ENCODE measurements at places on chromosomes 2 and 18.
A peak's percentile ranks its signal among the peaks of the same experiment; 100 is the strongest.

- DNase-seq = no peak
Observed at GRCh38 chr2:209526561-209526960, 102.7 kb downstream of the MAP2 start.

DNA sequence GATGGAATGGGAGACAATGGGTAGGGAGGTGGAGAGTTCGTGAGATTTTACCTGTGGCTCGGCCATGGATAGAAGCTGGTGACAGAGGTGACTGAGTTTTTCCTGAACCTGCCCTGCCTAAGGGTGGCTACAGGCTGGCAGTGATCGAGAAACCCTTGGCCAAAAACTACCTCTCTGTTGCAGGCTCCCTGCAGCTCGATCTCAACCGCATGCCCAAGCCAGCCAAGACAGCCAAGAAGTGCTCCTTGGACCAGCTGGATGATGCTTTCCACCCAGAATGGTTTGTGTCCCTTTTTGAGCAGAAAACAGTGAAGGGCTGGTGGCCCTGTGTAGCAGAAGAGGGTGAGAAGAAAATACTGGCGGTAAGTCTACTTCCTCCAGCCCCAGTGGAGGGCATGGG lies 225.5 kb downstream of the DYSF start:
- no peak for DNase-seq

DNA sequence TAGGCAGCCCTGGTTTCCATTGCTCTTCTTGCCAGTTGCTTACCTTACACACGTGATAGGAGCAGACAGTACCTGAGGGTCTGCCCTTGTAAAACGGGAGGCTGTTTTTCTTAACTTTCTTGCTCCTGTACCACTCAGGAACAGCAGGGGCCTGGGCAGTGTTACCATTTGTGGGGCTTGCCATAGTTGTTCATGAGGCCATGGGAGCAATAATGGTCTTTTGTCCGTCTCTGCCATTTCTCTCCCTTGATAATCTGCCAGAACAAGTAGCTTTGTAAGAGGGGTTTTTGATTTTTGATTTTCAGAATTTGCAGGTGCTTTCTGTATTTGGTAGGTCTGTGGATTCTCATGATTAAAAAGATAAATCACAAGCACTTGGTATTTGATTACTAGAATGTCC lies 259.0 kb downstream of the PHLPP1 start:
- no peak for DNase-seq

DNA sequence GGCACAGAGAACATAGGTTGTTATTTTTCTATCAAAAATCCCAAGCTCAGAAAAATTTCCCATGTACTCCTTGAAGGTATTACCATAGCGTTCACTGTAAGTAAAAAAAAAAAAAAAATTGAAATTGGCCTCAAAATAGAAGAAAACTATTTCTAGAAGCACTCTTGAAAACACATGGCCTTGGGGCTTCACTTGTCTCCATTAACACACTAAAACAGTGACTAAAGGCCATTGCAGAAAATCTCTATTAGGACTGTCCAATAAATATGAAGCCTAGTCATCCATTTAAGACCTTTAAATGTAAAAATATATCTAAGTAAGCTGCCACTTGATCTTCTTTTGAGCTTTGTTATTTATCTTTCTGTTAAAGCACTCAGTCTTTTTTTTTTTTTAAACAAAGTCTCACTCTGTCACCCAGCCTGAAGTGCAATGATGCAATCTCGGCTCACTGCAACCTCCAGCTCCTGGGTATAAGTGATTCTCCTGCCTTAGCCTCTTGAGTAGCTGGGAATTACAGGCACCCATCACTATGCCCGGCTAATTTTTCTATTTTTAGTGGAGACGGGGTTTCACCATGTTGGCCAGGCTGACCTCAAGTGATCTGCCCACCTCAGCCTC lies 35.8 kb downstream of the CCDC68 start:
- no peak for DNase-seq

GRCh38 chr2:111235192-111236015 lies 114.7 kb downstream of the BCL2L11 start:
- DNase-seq = no peak

GRCh38 chr2:174892546-174892945 lies 112.6 kb downstream of the CHN1 start:
- DNase-seq = no peak

- no peak for DNase-seq
Observed at GRCh38 chr2:234374150-234374508, 122.8 kb downstream of the ARL4C start.

- DNase-seq = no peak
Observed at GRCh38 chr2:220499225-220499624, 871.8 kb downstream of the SLC4A3 start.

- DNase-seq = no peak
Observed at GRCh38 chr2:75833386-75833785, 122.7 kb upstream of the GCFC2 start.

- no peak for DNase-seq
Observed at GRCh38 chr18:58898010-58898799, 33.5 kb downstream of the ZNF532 start.

- DNase-seq = peak; percentile 12
Observed at GRCh38 chr2:237662671-237663093, 35.3 kb downstream of the LRRFIP1 start.

GRCh38 chr2:39664232-39664887 lies 1.4 kb upstream of the TMEM178A start:
- no peak for DNase-seq

- DNase-seq = no peak
Observed at GRCh38 chr18:68034296-68034695, 517.8 kb upstream of the DSEL start.

- DNase-seq = no peak
Observed at GRCh38 chr2:237593596-237594320, 3.2 kb upstream of the RAB17 start.

GRCh38 chr2:192960945-192961344 lies 766.2 kb upstream of the TMEFF2 start:
- no peak for DNase-seq

DNA sequence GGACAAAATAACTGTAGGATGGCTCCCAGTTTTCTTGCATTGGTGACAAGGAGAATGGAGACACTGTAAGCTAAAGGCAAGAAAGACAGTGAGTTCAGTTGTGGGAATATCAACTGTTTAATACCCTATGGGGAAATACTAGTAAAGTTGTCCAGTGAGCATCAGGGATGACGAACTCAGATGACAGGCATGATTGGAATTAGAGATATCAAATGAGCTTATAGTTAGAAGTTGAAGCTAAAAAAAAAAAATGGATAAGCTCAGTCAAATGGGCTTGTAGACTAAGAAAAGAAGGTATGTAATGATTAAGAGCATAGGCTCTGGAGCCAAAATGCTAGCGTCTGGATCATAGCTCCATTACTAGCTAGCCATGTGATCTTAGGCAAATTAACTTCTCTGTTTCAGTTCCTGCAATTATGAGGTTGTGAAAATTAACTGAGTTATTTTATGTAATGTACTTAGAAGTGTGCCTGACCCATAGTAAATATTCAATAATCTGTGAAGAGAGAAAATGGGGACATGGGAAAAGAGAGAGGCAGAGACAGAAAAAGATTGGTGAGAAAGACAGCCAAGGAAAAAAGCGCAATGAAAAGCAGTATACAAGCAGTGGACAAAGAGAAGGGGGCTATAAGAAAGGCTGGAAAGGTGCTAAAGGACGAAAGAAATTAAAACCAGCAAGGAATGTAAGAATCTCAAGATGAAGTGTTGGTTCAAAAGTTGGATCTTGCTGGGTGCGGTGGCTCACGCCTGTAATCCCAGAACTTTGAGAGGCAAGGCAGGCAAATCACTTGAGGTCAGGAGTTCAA lies 95.7 kb upstream of the SLC39A10 start:
- no peak for DNase-seq

GRCh38 chr2:38788306-38788705 lies 10.3 kb downstream of the GEMIN6 start:
- DNase-seq = no peak

DNA sequence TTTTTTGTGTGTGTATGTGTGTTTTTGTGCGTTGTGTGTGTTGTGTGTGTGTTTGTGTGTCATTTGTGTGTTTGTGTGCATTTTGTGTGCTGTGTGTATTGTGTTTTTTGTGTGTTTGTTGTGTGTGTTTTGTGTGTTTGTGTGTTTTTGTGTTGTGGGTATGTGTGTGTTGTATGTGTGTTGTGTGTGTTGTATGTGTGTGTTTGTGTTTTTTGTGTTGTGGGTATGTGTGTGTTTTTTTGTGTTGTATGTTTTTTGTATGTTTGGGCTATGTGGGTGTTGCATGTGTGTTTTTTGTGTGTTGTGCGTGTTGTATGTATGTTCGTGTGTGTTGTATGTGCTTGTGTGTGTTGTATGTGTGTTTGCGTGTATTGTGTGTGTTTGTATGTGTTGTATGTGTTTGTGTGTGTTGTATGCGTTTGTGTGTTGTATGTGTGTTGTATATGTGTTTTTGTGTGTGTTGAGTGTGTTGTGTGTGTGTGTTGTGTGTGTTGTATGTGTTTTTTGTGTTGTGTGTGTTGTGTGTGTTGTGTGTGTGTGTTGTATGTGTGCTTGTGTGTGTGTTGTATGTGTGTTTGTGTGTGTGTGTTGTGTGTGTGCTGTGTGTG lies 275.3 kb downstream of the HRH4 start:
- DNase-seq = no peak

DNA sequence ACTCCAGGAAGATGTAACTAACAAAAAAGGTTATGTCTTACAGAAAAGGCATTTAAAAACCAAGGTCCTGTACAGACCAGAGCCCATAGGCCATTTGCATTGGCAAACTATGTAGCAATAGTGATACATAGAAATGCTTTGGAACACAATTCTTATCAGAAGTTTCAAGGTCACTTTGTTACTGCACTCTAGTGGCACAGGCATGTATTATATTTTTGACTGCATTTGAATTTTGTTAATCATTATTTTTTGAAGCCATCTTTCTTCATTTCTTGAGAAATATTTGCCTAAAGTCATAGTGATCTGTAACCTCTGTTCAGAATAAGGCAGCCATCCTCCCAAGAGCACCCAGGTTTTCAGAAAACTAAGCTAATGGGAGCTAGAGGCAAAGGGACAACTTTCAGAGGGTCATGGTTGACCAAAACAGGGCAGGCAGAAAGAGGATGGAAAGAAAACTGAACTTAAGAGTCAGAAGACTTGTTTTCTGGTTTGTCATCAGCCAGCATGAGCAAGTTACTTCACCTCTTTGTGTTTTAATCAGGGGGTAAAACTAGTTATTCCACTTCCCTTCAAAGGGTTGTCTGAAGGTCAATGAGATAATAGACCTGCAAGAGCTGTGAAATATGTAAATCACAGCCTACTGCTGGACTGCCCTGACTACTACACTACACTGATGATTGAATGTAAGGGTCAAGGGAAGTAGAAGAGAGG lies 41.5 kb downstream of the SLC38A11 start:
- DNase-seq = no peak

DNA sequence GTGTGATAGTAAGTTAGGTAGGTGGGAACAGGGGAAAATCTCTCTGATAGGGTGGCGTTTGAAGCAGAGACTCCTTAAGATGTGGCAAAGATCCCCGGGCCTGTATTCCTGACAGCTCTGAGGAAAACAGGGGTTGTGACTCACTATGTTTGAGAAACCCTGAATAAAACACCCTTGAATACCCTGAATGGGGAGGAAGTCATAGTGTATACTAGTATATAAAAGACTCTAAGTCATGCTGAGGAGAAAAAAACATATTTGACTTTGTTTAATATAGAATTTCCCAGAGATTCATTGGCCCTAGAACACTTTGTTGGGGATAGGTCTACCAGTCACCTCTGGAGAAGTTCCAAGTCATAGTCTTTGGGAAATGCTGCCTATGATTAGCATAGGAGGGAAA lies 590.9 kb downstream of the IRS1 start:
- no peak for DNase-seq

GRCh38 chr2:160973991-160974390 lies 186.2 kb upstream of the TANK start:
- DNase-seq = no peak

- no peak for DNase-seq
Observed at GRCh38 chr2:56473524-56473923, 289.7 kb downstream of the CCDC85A start.

DNA sequence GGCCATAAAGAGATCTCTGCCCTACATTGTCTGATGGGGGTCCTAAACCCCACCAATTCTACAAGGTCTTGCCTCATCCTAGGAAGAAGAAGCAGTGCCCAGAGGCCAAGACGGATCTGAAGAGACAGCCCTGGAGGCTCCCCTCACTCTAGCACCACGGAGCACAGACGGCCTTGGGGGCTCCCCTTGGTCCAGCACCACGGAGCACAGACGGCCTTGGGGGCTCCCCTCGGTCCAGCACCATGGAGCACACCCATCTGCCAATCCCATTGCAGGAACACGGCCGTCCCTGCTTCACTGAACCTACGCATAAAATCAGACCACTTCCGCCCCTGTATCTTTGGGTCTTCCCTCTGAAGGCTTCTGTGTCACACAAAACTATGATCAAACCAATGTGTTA lies 215.1 kb upstream of the SALL3 start:
- DNase-seq = no peak

DNA sequence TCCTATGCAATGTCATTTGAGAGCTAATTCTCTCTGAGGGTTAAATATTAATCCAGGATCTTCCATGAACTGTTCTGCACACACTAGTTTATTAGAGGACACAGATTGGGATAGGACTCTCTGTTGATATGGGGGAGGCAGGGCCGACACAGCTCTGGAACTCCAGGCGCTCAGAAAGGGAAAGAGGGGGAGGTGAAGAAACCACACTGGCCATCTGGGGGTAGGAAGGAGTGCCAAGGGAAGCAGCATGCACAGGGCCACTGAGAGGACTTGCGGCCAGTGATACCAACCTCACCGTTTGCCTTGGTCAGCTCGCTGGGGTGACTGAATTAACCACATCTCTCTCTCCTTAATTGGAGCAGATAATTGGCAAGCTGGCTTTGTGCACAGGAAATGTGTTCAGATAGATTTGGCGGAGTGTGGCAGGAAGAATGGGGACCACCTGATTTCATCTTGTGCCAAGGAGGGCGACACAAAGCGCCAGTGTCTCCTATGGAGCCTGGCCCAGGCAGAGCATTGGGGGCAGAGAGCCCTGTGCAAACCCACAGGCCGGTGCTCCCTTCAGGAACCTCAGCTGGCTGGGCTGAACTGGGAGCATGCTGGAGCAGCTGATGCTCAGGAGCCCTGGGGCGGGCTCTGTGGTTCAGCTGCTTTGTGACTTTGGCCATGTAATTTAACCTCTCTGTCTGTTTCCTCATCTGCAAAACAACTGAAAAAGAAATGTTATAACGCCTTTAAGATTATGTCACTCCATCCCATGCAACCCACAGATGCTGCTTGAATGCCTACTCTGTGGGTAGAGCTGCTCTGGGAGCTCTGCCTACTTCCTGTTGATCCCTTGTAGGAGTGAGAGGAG lies 114.7 kb upstream of the STON1 start:
- no peak for DNase-seq

GRCh38 chr2:174774886-174775285 lies 10.6 kb upstream of the CHRNA1 start:
- no peak for DNase-seq

- no peak for DNase-seq
Observed at GRCh38 chr2:85771486-85771885, 17.7 kb downstream of the ATOH8 start.

All from activated CD8-positive, alpha-beta memory T cell treated with anti-CD3 and anti-CD28 coated beads for 1 hour (primary cell).